ENCODE measurements at places on chromosomes 5 and 9.

DNA sequence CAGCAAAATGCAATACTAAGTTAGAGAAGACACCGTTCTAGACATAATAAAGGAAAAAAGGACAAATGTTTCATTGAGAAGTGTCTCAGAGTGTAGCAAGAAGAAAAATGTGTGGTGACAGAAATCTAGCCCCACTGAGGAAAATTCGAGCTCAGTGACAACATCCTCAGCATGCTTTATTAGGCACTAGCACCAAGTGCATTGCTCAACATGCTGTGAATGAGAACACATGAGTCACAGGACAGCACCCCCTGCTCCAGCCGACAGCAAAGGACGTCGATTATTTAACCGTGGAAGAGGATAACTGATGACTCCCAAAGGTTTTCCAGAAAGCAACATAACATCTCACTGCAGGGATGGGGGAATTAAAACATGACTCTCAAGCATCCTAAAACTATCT, 182.7 kb downstream of the GNAQ start:
- DNase-seq = peak; percentile 81

DNA sequence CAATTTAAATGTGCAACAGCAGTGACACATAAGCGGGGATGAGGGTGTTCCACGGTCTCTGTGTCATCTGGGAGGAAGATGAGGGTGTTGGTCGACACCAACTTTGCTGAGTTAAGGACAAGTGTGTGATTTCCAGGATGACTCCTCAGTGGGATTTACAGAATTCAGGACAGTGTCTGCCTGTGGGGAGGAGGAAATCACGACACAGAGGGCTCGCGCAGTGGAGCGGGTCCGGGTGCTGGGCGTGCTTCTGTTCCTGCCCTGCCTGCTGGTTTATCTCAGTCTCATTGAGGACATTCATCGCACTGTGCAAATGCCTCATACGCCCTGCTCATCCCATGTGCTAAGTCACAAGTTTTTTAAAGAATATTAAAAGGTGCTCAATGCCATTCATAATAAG, 73.7 kb upstream of the ADAMTS2 start:
- DNase-seq = no peak

DNA sequence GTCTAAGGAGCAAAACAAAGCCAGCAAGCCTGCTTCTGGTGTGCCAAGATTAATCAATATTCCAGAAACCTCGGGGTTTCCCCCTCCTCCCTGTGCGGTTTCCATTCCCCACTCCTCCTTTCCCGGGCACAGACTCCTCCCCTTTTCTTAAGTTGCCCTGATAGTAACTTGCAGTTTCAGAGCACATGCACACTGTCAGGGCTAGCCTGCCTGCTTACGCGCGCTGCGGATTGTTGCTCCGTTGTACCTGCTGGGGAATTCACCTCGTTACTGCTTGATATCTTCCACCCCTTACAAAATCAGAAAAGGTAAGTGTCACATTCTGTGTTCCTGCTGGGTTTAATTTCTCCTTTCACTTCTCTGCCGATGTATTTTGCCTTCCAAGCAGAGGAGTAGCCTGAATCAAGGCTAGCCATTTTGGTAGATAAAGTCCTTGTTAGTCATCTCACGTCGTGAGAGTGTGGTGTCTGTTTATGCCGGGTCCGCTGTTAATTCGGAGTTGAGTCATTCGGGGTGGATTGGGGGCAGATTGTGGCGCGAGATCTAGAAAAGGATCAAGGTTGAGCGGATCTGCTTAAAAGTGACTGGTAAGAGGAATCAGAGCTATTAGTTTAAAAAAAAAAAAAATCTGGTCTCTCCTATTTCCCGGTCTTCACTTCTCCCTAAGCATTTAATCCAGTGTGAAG, at the start of gene SLC1A3:
Gene SLC1A3 (plus strand): TSS at position 179 of the 686 bp plus-strand sequence. CDS start 1,818 bp downstream, outside the sequence.
- DNase-seq = peak; percentile 45

DNA sequence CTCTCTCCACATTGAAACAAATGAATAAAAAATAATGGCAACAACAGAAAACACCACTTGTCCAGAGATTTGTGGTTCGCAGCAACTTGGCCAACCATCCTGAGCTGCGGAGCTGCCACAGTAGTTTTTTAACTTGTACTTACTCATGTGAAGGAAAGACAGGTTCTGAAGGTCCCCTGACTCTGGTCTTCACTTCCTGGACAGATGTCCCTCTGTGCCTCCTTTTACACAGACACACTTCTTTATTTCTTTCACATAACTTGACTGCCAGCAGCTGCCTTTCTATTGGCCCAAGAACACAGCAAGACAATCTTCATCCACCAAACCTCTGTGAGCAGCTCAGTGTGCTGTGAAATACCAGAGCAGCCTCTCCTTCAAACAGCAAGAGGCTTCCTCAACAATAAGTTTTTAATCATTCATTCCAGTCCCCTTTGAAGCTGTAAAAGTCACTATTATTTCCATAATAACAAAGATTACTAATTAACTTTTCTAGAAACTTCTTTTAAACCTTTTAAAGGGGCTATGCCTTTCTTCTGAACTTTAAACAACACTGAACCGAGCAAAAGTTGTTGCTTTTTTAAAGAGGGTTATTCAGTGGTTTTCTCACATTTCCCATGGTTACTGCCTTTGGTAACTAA, 198.7 kb downstream of the NR2F1-AS1 start:
- no peak for DNase-seq

DNA sequence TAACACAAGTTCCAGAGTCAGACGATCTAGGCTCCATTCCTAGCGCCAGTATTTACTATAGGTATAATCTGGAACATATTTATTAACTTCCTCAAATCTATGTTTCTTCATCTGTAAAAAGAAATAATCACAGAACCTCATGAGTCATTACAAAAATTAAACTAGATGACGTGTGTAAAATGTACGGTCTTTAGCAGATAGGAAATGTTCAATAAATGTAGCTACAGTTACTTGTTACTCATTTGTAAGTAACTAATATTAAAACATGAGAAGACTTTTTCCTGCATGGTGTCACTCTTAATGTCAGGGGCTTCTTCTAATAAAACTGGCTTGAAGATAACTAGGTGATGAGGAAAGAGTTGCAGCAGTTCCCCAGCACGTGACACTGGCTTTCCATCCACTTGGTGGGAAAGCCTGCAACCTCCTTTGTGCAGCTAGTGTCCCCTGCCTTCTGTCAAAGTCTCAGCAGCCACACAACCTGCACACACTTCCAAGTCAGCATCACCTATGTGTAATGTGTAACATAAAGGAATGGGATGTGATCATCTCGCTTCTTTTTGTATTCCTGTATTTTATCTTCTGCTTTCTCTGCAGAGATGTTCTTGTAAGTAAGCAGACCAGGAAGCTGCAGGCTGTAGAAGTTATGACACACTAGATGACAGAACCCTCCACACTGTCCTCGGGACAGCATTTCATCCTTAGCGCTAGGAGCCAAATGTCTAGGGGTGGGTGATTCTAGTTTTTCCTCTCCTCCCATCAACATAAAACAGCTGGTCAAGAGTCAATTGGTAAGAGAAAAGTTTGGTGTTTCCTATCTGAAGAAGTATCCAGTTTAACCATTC, 1.8 kb upstream of the JAKMIP2 start:
- no peak for DNase-seq

DNA sequence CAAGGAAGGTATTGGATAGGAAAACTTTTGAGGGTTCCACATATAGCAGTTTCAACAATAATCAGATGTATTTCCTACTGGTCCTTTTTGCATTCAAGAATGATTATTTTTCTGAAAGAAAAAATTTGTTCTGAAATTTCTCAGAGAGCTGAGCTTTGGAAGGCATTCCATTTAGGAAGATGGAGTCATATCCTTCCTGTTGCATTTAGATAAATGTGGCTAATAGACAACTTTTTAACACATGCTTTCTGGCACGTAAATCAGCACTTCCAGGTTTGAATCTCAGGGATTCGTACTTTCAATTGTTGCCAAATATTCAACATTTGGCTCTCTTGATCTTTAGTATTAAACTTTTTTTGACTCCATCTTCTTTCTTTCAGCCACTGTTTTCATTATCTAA, 24.8 kb upstream of the TLR4 start:
- no peak for DNase-seq

DNA sequence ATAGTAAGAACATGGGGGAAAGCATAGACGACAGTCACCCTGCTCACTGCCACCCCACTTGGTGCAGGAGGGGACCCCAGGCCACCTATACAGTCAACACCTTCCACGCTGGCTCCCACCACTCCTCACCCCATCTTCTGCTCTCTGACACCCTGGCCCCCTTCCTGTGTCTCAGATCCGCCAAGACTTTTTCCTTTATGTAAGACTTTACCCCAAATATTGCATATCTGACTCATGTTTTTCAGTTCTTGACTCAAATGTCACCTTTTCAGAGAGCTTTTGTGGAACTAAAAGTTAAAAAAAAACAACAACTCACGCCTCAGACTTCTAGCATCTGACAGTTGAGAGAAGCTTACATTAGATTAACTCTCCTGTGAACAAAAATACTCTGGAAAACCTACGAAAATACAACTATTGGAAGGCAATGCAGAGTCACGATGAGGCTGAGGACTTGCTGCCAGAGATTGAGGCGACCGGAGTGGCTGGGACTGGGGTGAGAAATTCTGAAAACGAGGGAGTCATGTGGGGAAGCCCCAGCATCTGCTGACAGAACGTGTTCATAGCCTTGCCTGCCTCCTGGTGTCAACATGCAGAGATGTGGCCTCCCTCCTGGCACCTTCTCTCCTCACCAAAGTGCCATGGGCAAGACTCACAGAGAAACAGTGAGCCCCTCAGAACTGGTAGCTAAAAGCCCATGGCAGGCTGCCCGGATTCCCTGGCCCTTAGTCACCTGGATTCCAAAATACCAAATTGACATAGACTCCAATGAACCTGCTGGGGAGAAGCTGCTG, 22.4 kb upstream of the FCN2 start:
- DNase-seq = no peak

DNA sequence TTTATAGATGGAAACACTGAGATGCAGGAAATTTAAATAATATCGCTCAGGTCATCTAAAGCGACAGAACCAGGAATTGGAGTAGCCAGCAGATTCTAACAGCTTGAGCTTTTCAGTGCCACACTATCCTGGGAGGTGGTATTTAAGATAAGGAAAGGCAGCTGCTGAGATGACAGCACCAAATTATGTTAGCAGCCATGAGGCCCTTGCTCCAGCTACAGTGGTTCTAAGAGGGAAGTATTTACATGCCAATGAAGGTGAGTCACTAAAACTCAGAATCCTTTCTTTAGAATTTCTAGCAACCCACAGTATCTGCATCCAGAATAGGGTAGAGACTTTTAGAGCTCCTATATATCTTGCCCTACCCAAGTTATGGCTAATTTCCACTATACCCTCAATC, 127.0 kb upstream of the VLDLR start:
- DNase-seq = peak; percentile 65

- DNase-seq = peak; percentile 8
These were observed 48.2 kb downstream of the KIF2A start for GRCh38 chr5:62354028-62354874.

- DNase-seq = no peak
These were observed 26.2 kb downstream of the CEMIP2 start for GRCh38 chr9:71741926-71742648.

- no peak for DNase-seq
These were observed 542 bp downstream of the GGTA1 start for GRCh38 chr9:121499177-121499426.

DNA sequence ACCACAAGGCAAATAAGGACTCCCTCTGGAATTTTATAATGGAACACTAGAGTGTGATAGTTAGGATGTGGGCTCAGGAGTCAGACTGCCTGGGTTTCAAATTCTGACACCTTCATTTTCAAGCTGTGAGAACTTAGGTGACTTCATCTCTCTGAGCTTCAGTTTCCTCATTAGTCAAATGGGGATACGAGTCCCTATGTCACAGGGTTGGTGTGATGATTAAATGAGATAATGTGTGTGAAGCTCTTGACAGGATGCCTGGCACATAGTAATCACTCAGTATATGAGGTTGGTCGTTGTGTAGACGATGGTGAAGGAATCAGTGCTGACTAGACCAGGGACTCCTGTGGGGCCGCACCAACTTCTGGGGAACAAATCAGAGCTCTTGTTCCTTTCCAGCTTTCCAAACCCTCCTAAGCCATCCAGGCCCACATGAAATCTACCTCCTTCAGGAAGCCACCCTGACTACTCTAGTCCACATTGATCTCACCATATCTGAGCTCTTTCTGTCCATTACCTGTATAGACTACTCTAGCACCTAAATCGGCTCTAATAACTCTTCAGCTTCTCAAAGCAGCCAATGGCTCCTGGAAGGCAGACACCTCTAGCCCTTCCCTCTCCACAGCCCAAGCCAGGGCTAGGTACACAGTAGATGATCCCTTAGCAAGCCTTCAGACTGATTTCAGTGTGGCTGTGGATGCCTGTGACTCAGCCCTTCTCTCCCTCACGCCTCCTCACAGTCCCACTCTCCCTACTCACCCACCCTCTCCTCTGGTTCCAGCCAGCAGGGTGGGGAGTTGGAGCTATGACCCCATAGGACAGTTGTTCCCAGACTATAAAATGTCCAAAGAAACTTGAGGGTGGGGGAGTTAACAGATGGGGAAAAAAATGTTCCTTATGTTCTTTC, 2.5 kb upstream of the TCF7 start:
- DNase-seq = peak; percentile 66

DNA sequence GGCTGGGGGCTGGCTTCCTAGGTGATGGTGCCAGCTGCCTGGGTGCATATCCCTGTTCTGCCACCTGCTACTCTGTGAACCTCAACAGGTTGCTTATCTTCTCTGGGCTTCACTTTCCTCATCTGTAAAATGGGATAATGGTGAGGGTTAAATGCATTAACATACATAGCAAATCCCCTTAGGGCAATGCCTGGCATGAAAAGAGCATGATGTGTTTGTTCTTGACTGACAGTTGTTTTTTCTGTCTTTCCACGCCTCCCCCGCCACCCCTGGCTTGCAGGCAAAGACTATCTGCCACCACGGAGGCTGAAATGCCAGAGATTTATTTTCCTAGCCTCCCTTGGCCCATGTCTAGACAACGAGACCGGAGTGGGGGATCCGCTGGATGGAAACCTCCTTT, 280.5 kb downstream of the NSG2 start:
- DNase-seq = no peak

GRCh38 chr5:82278711-82279370, 687 bp upstream of the RPS23 start:
- DNase-seq = no peak

- DNase-seq = no peak
These were observed 346.9 kb downstream of the GADD45G start for GRCh38 chr9:89951675-89952074.

- peak; percentile 7 for DNase-seq
These were observed 25.9 kb upstream of the ALDH1A1 start for GRCh38 chr9:72978744-72979143.

- peak; percentile 83 for DNase-seq
These were observed 43.1 kb downstream of the LHX2 start for GRCh38 chr9:124054582-124055227.

GRCh38 chr5:84685121-84685894, 300.6 kb upstream of the EDIL3 start:
- DNase-seq = no peak

DNA sequence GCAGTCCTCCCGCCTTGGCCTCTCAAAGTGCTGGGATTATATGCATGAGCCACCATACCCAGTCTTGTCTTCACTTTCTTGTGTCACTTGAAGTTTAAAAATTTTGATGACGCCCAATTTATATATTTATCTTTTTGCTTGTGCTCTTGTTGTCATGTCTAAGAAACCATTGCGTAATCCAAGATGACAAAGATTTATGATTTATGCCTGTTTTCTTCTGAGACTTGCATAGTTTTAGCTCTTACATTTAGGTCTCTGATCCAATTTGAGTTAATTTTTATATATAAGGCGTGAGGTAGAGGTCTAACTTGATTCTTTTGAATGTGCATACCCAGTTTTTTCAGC, 18.6 kb downstream of the ANKHD1 start:
- no peak for DNase-seq

- no peak for DNase-seq
These were observed 139.6 kb downstream of the HTR1A start for GRCh38 chr5:63822614-63823013.

Data from AG08396 (cell line).